Stimulated activated CD8-positive, alpha-beta memory T cell treated with anti-CD3 and anti-CD28 coated beads, Interleukin-4, amount 100 ng/mL, for 4 hours (primary cell): ENCODE measurements at places on chromosomes 6 and 20.
A peak's percentile ranks its signal among the peaks of the same experiment; 100 is the strongest.

- DNase-seq = no peak
These were observed 29.6 kb upstream of the MRGBP start for GRCh38 chr20:62766716-62767115.

GRCh38 chr6:1635305-1636010 is 25.7 kb downstream of the FOXC1 start:
- DNase-seq = no peak

GRCh38 chr20:38812709-38813573 is 7.4 kb downstream of the PPP1R16B start:
- DNase-seq = no peak

DNA sequence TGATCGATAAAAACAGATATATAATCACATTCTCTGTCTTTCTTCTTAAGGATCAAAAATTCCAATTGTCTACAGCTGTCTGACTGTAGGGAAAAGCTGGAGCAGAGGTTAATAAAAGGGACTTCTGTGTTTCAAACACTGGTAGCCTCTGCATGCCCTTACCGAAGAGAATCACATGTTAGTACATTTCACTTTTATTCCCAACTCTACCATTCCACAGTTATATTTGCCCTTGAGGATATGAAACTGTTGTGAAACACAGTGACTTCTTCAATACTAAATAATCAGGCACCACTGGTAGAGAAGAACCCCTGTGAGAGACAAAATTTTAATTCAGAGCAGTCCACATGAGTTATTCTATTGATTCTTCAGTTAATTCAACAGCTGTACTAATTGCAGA is 1187.3 kb upstream of the CITED2 start:
- DNase-seq = no peak

GRCh38 chr6:103273048-103273447 is 1586.7 kb downstream of the HACE1 start:
- no peak for DNase-seq

DNA sequence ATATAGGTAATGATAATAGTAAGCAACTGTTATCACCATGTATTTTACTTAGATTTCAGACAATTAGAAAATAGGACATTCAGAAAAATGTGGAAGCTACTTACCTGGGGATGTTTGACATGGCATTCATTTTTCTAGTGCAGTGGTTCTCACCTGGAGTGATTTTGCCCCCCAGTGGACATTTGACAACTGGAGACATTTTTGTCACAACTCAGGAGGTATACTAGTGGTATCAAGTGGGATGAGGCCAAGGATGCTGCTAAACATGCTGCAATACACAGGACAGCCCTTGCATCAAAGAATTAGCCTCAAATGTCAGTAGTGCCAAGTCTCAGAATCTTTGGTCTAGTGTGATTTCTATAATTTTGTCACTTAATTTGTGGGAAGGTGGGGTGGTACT is 36.1 kb downstream of the NUS1 start:
- DNase-seq = no peak

GRCh38 chr6:41372832-41373626 is 37.6 kb downstream of the NCR2 start:
- DNase-seq = no peak

DNA sequence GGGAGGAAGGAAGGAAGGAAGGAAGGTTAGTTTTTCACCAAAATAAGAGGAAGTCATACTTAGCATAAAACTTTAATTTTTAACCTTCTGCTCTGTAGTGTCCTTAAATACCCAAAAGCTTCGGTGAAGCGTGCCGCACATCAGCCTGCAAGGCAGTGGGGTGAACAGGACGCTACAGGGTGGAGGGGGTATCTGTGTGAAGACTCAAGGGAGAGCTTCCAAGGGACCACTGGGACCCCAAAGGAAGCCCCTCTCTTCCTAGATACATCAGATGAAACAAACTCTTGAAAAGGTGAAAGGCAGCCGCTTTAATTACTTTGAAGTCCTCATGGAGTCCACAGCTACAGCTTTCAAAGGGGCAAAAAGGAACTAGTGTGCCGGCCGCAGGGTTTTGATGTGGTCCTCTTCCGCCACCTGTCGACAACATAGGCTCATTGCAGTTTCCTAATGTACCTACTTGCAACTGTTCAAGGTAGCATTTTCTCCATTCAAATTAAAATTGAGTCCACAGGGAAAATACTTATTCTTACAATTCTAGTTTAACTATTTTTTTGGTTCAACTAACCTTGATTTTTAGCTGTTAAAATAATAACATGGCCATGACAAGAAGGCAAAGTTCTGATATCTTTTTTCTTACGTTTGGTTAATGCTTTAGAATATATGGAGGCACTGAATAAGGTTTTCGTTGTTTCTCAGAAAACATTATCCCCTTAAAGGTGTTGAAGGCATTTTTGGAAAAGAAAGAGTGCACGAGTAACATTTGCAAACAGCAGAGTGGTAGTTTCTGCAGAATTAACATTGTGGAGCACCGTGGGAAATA is 135.0 kb upstream of the RIPOR2 start:
- peak; percentile 60 for DNase-seq

GRCh38 chr20:33551778-33552177 is 61.9 kb downstream of the CBFA2T2 start:
- no peak for DNase-seq

DNA sequence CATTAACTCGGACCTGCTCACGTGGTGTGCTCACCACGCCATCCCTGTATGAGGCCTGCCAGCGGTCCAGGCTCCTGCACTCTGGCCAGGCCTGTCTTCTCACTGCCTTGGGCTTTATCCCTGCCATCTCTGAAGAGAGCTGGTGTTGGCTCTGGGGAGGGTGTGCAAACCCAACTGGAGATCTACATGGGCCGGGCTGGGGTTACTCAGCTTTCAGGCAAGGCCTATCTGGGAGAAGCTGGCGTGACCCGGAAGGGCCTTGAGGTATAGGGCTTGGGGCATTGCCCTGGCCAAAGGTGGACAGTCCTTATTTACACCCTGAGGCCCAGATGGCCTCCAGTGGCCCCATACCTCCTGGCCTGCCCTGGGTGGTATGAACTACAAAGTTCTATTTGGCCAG is 5.0 kb downstream of the SLC29A1 start:
- DNase-seq = no peak

DNA sequence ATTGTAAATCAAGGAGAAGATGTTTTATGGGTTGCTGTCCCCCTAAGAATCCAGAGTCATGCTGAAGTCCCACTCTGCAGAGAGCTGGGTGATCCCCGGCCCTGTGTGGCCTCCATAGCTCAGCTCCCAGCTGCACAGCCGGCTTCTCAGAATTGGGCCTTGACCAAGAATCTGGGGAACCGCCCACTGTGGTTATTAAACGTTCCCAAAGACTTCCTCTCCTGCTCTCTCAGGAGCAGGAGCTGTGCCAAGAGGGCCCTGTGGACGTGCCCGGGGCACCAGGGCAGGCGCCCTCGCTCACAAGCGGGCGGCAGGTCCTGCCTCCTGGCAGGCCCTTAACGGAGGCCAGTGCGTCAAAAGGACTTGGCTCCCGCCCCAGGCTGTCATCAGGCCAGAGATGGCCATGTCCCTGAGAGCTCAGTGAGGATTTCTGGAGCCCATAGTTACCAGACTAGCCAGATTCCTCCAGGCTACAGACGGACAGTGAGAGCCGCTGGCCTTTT is 30.4 kb downstream of the ZC3H12D start:
- no peak for DNase-seq

DNA sequence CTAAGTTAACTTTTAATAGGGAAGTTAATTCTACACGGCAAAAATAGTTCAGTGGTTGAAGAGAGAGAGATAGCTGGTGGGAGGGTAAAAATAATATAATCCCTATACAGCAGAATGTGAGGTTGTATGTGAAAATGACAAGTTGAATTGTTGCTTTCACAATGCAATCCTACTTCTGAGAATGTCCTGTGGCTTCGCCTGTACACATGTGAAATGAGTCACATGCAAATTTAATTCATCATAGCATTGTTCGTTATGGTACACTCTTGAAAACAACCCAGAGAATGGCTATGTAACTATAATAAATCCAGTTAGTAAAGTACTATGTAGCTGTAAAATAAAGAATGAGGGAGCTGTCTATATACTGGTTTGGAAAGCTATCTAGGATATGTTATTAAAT is 46.0 kb upstream of the HINT3 start:
- DNase-seq = no peak

- no peak for DNase-seq
These were observed 29.7 kb upstream of the PI16 start for GRCh38 chr6:36924778-36925374.

- DNase-seq = no peak
These were observed 4.1 kb upstream of the PHACTR2 start for GRCh38 chr6:143673669-143674068.

DNA sequence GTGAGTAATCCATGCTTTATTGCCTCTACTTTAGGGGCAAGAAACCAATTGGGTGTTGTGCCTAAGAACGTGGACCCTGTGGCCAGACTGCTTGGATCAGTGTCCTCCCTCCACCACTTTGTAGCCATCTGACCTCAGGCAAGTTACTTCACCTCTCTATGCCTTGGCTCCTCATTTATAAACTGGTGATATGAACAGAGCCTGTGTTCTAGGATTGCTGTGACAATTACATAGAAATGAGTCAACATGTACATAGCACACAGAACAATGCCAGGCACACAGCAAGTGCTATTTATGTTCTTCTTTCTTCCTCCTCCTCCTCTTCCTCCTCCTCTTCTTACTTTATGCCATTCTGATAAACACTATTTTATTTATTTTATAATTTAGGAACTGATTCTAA is 339.4 kb downstream of the CD83 start:
- no peak for DNase-seq

GRCh38 chr20:531608-532007 is 12.0 kb downstream of the CSNK2A1 start:
- no peak for DNase-seq

- DNase-seq = no peak
These were observed 71.5 kb downstream of the JAG1 start for GRCh38 chr20:10602221-10602871.

GRCh38 chr6:147567141-147567805 is 58.8 kb downstream of the SAMD5 start:
- no peak for DNase-seq

DNA sequence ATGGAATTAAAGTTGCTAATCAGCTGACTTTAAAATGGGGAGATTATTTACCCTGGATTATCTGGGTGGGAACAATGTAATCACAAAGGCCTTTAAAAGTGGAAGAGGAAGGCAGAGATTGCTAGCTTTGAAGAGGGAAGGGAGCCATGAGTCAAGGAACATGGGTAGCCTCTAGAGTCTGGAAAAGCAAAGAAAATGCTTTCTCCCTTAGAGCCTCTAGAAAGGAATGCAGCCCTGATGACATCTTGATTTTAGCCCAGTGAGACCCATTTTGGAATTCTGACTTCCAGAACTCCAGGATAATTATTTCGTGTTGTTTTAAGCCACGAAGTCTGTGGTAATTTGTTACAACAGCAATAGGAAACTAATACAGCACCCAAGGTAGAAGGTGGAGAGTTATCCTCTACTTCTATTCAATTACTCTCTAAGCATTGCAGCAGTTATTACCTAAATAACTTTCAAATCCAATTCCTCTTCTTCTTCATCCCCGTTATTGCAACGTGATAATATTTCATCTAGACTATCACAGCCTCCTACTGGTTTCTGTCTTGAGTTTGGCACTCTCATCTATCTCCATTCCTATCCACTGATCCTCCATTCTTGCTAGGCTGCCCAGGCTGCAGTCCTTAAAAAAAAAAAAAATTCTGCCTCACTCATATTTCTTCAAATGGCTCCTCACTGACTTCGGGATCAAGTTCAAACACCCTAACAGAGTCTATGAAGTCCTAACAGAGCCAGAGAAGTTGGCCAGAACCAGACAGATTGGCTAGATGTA is 224.3 kb downstream of the BTBD9 start:
- no peak for DNase-seq

GRCh38 chr20:47489448-47489872 is 12.2 kb upstream of the NCOA3 start:
- DNase-seq = peak; percentile 27

- no peak for DNase-seq
These were observed 17.0 kb upstream of the PXDC1 start for GRCh38 chr6:3768502-3768901.

DNA sequence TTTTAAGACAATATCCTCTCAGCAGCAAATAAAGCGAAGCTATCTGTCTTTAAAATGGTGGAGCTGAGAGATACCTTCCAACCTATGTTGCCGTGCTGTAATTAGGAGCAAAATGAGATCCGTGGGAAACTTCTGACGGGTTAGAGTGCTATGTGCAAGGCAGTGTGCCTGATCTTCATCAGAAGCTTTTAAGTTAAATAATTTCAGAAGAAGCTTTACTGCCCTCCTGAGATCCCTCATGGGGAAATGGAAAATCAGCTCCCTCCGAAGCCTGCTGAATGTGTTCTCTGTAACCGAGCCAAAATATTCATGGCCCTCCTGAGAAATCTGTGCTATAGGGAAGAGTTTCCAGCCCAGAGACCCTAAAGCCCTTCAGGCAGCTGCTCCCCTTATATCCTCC is 43.7 kb upstream of the TBC1D7 start:
- no peak for DNase-seq

GRCh38 chr6:113599444-113599843 is 257.7 kb upstream of the MARCKS start:
- DNase-seq = no peak

DNA sequence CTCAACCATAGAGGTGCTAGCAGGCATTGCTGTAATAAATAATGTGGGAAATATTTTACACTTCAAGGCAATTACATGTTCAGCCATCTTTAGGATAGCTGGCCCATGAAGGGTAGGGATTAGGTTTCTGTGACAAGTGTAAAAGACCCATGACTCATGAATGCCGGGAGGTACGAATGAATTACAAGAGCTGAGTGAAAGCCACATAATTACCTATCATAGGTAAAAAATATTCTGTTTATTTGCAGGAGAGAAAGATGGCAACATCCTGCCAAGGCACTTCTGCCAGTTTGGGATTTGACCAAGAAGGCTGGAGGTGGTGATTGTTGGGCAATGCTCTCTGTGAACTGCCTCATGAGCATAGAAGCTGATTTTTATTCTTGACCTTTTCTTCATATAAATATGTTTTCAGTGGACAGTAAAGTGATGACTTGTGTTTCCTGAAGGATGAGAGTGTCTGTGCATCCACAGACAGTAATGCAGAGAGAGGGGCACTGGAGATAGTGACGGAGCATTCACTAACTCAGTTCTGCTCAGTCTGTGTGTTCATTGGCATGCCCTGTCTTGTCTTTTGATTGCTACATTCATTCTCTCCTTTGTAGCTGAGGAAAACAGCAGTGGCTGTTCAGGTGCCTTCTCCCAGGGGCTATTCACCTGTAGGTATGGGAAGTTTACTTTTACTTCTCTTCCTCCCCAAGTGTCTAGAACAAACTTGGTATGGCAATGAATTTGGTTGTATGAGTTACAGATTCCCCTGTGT is 481.1 kb downstream of the TFAP2B start:
- no peak for DNase-seq

DNA sequence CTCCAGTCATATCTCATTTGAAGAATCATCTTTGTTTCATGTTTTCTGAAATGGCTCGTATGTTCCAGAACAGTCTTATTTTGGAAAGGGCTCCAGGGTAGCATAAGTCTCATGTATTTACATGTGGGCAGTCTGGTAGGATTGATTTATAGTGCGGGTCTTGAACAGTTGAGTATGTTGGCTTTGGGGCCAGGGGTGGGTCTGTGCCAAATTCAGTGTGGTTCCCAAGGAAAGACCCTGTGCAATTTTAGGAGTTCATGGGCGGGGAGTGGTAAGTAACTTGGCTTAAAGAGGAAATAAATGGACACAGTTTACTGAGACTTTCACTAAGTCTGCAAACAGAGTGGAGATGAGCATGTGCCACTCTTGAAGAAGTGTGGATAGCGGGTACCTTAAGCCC is 7.7 kb downstream of the FNDC1 start:
- no peak for DNase-seq

- DNase-seq = no peak
These were observed 31.1 kb upstream of the CCR6 start for GRCh38 chr6:167091805-167092107.
